ENCODE measurements at places on chromosomes 4 and X.

GRCh38 chr4:77922158-77923094 lies 59.8 kb downstream of the MRPL1 start:
- DNase-seq, result no peak

DNA sequence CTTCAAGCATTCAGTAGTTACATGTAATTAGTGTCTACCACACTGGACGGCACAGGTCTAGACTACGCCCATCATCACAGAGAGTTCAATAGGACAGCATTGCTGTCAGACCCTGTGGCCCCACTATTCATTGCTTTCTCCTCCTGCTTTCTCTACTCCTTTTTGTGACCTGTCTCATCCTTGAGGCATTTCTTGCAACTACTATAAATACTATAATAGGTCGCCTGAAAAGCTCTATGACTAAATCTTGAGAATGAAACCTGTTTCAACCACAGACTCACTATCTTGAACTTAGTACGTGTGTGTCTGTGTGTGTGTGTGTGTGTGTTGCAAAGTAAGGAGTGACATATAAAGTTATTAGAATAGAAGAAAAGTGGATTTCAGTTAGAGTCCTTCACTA lies 252.9 kb upstream of the KLF3 start:
- no peak for DNase-seq

- DNase-seq, result no peak
Measured at GRCh38 chr4:156248917-156249316, 295.3 kb upstream of the CTSO start.

- no peak for DNase-seq
Measured at GRCh38 chrX:71147496-71148277, 3.0 kb downstream of the NLGN3 start.

DNA sequence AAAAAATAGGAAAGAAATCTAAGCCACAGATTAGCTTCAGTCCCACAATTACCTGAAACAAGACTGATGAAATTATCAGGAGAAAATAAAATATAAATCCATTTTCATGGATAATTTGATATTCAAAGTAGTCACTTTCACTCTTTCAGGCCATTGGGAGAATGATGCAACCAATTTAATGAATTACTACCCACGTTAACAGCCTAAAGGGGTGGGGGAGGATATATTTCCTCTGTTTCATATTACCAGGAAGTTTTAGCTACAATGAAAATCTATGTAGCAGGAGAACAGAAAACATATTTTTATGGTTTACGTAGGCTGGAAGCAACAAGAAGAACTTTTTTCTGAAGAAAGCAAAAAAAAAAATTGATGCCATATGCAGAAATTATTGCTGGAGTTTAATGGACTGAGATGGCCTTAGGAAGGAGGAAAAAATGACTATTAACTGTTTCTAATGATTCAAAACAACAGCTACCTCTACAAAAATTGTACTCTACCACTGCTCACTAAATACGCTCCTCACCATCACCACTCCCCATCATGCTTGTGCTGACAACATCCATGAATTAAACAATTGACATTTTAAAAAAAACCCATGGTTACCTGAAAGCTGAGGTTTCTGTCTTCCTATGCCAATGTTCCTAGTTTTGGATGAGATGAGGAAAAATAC lies 100.9 kb downstream of the CXXC4 start:
- no peak for DNase-seq

GRCh38 chr4:39975488-39976089 lies 2.1 kb downstream of the PDS5A start:
- no peak for DNase-seq

DNA sequence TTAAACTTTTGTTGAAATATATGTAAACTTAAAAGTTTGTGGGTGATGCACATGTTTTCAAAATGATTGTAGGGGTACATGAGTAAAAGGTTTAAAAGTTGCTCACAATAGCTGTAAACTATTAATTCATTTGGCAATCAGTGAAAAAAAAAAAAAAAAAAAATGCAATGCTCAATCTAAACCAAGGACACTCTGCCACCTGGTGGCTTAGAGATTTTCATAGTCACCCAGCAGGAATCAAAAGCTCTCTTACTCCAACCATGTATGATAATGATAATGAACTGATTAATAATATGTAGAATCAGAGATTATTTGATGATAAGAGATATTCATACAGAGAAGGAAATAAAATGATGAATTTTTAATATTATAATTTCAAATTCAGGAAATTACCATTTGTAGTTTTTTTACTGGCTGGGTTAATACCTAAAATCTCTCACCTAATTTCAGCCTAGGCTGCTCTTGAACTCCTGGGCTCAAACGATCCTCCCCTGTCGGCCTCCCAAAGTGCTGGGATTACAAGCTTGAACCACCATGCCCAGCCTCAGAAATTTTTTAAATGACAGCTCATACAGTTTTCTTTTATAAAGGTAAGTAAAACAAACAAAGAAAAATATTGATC lies 46.9 kb upstream of the SLC25A4 start:
- no peak for DNase-seq

DNA sequence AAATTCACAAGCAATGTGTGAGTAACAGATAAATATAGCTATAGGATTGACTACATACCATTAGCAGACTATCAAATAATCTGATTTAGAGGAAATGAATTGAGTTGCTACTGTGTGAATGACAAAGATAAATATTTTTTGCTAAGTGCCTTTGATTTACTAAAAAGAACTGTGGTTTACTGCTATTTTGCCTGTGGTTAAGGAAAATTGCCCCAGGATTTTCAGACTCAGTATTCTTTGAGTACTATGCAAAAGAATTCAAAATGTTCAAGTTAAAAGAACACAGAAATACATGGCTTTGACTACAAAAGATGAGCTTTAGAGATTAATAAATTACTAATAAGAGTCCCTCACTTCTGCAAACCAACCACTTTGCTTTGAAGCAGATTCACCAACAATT lies 853.8 kb downstream of the ADGRL3 start:
- no peak for DNase-seq

DNA sequence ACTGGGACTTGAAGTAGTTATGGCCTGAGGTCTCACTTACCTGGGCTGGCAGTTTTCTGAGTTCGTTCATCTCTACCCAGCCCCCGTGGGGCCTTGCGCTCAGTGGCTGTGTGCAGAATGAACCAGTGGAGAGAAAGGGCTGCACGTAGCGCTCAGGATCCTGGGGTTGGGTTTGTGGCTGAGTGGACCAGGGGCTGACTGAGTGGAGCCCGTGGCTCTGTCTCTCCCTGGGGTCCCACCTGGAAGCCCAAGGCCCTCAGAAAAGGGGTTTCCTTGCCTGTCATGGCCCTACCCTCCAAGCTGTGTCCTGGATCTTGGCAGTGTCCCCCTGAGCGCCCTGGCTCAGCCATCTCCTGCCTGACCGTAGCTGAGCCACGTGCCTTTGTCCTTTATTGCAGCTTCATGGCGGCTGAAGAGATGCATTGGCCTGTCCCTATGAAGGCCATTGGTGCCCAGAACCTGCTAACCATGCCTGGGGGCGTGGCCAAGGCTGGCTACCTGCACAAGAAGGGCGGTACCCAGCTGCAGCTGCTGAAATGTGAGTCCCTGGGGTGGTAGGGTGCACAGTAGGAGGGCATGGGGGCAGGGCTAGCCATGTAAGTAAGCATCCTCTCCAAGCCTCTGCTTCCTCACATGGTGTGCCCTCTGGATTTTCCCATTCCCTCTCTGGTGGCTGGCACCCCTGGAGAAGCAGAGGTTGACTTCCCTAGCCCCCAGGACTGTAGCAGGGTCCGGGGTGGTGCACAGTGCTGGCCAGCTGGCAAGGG lies 23.2 kb upstream of the ADD1 start:
- no peak for DNase-seq

DNA sequence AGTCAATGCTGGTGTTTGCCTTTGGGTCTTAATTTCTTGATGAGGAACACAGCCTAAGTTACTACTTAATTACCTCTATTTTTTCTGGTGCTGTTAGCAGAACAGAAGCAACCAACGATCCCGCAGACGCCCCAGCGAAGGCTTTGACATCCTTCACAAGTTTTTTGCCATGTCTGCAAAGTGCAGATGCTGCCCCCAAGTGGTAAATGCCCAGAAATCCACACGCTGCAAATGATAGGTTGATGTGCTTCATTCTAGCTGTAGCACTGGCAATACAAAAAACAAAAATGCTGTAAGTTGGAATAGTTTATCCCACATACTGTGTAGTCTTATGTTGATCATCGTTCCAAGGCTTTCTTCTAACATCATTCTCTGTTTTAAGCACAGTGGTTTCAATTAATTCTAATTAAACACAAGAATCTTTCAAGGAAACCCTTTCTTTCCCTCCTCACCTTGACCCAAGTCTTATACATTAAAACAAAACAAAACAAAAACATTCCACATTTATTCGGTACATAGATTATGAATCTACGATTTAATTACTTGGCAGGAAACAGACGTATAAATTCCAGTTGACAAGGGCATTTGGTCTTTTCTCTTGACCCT lies 1.2 kb downstream of the PNPLA4 start:
- peak; percentile 44 for DNase-seq

- DNase-seq, result peak; percentile 7
Measured at GRCh38 chr4:106898621-106899230, 137.4 kb downstream of the DKK2 start.

DNA sequence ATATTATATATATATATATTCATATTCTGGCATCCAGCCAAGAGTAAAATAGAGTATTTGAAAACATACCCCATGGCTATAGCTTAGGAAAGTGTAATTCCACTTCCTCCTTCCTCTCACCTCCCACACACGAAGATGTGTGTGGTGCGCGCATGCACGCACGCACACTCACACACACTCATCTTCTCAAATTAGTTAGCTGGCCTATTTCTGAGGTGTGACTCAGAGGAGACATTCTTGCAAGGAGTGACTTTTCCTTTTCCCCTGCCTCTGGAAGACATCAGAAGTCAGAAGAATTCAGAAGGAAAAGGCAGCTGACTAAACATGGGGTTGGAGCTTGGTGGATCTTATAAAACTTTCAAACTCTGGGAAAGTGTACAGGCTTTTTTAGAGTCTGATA lies 8.8 kb downstream of the ENPEP start:
- DNase-seq, result no peak

DNA sequence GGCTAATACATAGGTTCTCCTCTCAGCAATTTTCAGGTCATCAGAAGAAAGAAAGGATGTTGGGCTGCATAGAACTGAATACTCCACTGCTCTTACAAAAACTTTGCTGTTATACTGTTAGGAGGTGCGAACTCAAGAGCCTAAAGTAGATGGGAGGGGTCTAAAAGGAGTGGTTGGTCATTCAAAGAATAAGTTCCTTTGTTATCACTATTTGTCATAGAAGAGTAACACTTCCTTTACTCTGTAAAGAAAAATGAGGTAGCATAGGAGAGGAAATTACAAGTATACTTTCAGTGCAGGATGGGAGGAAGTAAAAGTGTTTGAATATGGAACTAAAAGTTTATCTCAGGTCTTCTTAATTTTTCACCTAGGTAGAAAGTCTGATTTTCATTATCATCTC lies 61.5 kb downstream of the CCNI start:
- no peak for DNase-seq

- no peak for DNase-seq
Measured at GRCh38 chr4:172489861-172490260, 676.7 kb downstream of the GALNTL6 start.

- peak; percentile 73 for DNase-seq
Measured at GRCh38 chr4:183637461-183637860, 21.5 kb downstream of the RWDD4 start.

- no peak for DNase-seq
Measured at GRCh38 chrX:22053481-22053880, 21.4 kb downstream of the PHEX start.

- peak; percentile 31 for DNase-seq
Measured at GRCh38 chrX:118254611-118255010, 91.3 kb upstream of the WDR44 start.

GRCh38 chr4:79687006-79687405 lies 279.0 kb upstream of the GK2 start:
- no peak for DNase-seq

- DNase-seq, result no peak
Measured at GRCh38 chr4:159220353-159220752, 117.5 kb downstream of the RAPGEF2 start.

DNA sequence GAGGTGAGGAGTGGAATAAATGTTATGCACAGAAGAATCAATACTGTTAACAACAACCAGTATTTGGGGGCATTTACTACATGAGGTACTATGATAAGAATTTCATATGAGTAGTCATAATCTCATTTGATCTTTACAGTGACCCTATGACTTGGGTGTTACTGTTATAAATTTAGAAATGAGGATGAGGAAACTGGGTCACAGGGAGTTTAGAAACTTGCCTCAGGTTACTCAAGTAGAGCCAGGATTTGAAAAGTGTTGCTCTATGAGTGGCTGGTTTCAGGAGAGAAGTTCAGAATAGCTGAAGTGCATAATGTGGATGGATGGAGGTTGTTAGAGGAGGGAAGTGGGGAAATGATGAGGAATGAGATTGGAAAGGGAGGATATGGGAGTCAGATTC lies 16.6 kb upstream of the DDIT4L start:
- no peak for DNase-seq

- DNase-seq, result no peak
Measured at GRCh38 chr4:122469457-122469856, 12.9 kb upstream of the IL2 start.

DNA sequence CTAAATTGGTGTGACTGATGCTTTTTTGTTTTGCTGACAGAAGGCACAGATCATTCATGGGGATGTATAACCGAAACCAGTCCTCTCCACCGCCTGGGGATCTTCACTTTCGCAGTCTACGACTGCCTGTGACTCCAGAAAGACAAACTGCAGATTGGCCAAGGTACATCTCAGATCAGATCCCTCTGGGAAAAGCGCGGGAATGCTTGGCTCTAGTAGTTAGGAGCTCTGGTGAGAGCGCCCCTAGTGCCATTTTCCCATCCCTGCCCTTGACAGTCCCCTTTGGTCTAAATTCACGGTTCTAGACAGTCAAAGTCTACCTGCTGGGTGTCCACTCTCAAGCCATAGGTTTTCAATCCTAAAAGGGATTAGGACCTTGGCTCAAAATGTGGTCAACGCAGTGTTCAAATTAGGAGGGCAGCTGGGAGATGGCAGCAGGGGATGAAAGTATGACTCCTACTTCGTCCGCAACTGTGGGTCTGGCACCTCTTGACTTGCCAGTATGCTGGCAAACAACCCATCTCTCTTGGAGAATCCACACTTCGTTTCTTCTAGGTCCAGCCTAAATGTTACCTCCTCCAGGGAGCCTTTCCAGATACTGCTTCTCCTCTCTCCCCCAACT lies 6.9 kb upstream of the HAND2 start:
- DNase-seq, result no peak

- no peak for DNase-seq
Measured at GRCh38 chrX:20623448-20623847, 356.7 kb upstream of the RPS6KA3 start.

DNA sequence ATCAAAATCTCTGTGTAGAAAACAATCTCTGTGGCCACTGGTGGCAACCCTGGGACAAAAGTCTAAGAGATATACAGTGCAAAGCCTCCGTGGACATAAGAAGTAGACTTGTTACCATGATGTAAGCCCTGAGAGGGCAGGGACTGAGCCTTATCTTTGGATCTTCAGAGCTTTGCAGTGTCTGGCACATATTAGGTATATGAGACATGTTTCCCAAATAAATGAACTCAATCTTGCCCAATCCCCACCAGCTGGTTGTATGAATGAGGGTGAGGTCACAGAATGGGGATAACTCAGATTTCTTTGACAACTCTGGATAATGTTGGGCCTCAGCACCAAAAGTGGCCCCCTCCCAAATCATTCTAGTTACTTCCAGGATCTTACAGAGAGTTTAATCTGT lies 511.4 kb upstream of the DIPK2B start:
- peak; percentile 34 for DNase-seq
